ENCODE measurements at places on chromosomes 2 and 18.

GRCh38 chr18:32389858-32390257 lies 80.8 kb downstream of the GAREM1 start:
- DNase-seq, result no peak

GRCh38 chr2:28063492-28063962 lies 173.0 kb downstream of the BABAM2 start:
- DNase-seq, result no peak

- DNase-seq, result no peak
These were observed 44.0 kb downstream of the SDC1 start for GRCh38 chr2:20180676-20181648.

- no peak for DNase-seq
These were observed 21.5 kb downstream of the TCF4 start for GRCh38 chr18:55566456-55566935.

GRCh38 chr2:124647245-124647644 lies 622.2 kb downstream of the CNTNAP5 start:
- DNase-seq, result no peak

- no peak for DNase-seq
These were observed 13.2 kb downstream of the TXNDC2 start for GRCh38 chr18:9898792-9899549.

GRCh38 chr2:140734992-140735391 lies 1395.8 kb downstream of the LRP1B start:
- DNase-seq, result no peak

DNA sequence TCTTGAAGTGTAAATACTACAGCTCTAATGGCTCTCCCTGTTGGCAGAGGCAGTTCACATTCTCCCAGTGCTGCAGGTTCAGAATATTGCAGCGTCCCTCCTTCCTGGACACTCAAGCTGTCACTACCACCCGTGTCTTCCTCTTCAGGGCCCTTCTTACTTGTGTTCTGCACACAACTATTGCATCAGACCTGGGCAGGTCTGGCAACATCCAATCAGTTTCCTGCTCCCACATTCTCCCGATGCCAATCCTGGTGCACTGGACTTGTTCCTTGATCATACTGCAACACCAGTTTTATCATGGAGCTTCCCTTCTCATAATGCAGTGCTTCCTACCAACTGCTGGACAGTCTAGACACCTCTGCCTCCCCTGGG lies 161.5 kb downstream of the CAPN13 start:
- no peak for DNase-seq

- DNase-seq, result peak; percentile 16
These were observed 784 bp downstream of the ROCK1 start for GRCh38 chr18:21110713-21111345.

All from stimulated activated CD4-positive, alpha-beta T cell treated with anti-CD3 and anti-CD28 coated beads, Interleukin-1b, Interleukin-23, amount 100 ng/mL, for 1 hour (primary cell).